ENCODE measurements at places on chromosomes 6 and 20. TPM values are rescaled to one million over a fixed set of nuclear protein-coding genes. Genes with fewer than 3 reads are reported as not detected.

Gene NHLRC1
- total RNA-seq: 2.9 TPM

Gene EPHA7
- 65.6 TPM for total RNA-seq

Gene CST1
- total RNA-seq: not detected

Gene MLIP
- total RNA-seq: 11.8 TPM

- DNase-seq: no peak
Observed at GRCh38 chr6:2232445-2232844, 13.0 kb downstream of the GMDS start.

DNA sequence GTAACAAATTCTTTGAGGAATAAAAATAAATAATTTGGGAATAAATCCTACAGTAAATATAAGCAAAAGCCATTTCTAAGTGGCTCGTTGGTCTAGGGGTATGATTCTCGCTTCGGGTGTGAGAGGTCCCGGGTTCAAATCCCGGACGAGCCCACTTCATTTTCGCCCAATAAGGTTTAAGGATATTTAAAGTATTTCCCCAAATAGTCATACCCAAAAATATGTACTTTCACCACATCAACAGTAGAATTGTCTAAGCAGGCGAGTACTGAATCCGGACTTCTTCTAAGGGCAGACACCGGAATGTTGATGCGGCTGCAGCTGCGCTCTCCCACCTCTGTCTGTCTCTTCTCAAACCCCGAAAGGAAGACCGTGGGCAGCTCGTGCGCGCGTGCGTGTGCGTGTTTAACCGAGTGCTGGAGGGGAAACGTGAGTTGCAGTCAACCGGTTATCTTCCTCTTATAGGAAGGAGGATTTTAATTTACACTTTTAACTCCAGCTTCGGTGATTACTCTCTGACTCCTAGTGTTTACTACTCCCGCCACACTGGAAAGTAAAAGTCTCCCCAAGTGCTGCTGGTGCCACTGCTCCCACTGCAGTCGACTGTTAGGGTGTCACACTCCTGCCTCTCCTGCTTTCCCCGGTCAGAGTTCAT lies 155.7 kb upstream of the PRSS16 start:
- no peak for DNase-seq

DNA sequence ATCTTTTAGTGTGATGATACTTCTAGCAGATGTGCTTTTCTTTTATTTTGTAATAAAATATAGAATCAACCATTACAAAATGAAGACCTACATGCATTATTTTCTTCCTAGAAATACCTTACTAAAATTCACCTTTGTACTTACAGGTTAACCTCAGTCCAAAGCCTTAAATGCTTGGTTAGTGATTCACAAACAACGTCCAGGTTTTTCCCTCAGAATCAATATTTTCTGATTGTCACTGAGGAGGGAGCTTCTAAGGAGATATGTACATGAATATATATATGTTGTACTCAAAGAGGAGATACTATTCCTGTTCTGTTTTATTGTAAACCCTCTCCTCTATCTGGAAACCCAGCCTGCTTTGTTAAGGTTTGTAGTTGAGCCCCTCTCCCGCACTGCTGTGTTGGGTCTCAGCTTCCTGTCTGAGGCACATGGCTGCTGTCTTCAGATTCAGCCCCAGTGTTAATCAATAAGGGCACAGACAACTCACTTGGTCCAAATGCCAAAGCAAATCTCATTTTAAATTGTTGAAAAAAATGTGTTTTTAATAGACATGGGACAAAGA lies 33.9 kb upstream of the HS3ST5 start:
- no peak for DNase-seq

DNA sequence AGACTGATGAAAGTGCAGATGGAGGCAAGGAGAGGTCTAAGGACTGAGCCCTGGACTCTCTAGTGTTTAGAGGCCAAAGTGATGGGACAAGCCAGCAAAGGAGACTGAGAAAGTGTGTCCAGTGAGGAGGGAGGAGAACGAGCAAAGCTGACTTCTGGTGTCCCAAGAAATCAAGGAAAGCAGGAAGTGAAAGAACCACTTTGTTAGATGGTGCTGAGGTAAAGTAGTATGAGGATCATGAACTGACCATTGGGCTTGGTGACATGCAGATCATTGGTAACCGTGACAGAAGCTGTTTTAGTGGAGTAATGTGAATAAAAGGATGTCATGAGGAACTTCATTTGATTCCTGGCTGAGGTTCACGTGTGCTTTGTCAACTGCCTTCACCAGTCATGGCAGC lies 108.4 kb downstream of the SLX4IP start:
- no peak for DNase-seq

Gene FAM217A
- total RNA-seq: not detected

GRCh38 chr6:38505826-38506225 lies 133.9 kb downstream of the BTBD9 start:
- no peak for DNase-seq

DNA sequence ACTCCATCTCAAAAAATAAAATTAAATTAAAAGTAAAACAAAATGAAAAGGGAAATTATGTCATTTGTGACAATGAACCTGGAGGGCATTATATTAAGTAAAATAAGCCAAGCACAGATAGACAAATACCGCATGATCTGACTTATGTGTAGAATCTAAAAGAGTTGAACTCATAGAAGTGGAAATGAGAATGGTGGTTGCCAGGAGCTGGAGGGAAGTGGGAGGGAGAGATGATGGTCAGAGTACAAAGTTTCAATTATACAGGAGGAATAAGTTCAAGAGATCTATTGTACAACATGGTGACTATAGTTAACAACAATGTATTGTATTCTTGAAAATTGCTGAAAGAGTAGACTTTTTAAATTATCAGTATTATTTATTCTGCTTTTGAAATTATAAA lies 183.4 kb downstream of the ID4 start:
- no peak for DNase-seq

Gene SYNGAP1
- 35.1 TPM for total RNA-seq

DNA sequence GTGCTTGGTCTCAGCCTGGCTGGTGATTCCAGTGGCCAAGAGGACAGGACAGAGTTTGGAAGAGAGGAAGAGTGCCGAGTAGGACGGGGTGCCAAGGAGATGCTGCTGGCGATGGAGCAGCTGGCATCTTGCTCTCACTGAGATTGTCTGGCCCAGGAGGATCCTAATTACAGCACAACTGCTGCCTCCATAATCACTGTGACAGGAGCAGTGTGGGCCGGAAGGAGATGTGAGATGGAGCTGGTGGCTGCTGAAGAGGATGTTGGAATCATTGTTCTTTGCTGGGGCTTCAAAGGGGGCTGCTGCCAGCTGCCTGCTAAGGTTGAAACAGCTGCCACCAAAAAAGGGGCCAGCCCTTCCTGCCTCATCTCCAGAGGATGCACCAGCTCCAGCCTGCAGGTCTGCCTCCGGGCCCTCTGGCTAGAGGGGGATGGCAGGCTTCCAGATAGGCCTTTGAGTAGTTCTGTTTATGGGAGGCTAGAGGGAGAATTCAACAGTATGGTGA lies 214.4 kb downstream of the RNF144B start:
- DNase-seq: no peak

Gene RSPH3
- total RNA-seq: 6.9 TPM

GRCh38 chr6:139364982-139365379 lies 9.5 kb downstream of the CITED2 start:
- no peak for DNase-seq

DNA sequence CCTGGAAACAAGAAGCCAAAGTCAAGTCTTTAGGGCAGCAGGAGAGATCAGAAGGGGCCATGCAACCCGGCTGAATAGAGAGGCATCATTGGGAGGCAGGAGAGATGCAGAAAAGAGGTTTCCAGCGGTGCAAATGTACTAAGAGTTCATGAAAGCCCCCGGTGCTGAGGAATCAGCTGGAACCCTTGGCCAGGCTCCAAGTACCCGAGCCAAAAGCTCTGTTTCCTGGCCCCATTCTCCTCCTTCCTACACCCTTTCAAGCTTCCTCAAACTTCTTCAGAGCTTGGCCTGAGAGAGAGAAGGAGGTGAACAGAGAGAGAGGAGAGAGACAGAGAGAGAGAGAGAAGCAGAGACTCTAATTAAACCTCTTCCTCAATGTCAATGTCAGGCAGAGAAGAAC lies 433.5 kb downstream of the PRKN start:
- DNase-seq: no peak

DNA sequence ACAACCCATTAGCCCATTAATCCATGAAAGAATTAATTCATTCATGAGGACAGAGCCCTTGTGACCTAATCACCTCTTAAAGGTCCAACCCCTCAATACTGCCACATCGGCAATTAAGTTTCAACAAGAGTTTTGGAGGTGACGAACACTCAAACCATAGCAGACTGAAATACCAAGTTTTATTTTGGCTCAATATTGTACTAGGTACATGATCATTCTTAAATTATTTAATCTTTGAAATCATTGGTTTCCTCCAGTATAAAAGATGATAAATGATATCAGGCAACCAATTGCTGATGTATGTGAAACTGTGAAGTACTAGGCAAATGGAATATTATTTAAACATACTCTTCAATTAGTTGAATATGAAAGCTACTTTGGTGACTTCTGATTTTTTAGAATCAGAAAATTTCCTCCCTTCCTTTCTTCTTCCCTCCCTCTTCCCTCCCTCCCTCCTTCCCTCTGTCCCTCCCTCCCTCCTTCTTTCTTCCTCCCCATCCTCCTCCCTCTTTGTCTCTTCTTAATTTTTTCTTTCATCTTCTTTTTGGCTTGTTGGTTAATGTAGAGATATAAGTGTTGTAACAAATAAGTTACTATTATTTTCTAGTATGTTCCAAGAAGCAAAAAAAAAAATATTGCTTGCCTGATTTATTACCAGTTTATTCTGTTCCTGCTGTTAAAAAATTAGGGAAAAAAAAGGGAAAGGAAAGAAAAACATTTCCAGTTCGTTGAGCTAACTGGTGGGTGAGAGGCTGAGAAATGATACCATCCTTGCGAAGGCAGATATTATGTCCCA lies 233.9 kb upstream of the ZNF217 start:
- DNase-seq: no peak

DNA sequence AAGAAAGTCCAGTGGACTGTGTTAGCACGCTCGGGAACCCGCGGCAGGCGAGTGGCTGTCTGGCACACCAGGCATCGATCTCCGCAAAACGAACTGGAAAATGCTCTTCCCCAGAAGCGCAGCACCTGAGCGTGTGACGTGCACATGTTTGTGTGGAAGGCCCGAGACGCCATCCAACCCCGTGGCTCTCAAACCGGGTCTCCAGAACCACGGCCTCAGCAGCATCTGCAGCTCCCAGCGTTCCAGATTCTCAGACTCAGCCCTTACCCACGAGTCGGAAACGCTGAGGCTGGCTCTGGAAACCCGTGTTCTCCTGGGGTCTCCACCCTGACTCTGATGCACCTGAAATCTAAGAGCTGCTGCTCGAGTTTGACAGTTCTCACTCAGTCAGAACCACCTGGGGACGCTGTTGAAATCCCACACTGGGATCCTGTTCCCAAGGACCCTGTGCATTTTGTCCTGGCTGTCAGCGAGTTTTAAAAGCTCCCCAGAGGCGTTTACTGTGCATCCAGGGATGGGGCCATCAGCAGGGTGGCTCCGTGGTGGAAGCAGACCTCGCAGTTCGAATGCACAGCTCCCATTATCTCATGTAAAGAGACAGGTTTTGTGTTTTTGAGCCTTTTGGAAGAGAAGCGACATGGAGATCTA lies 69.0 kb downstream of the DLL1 start:
- no peak for DNase-seq

DNA sequence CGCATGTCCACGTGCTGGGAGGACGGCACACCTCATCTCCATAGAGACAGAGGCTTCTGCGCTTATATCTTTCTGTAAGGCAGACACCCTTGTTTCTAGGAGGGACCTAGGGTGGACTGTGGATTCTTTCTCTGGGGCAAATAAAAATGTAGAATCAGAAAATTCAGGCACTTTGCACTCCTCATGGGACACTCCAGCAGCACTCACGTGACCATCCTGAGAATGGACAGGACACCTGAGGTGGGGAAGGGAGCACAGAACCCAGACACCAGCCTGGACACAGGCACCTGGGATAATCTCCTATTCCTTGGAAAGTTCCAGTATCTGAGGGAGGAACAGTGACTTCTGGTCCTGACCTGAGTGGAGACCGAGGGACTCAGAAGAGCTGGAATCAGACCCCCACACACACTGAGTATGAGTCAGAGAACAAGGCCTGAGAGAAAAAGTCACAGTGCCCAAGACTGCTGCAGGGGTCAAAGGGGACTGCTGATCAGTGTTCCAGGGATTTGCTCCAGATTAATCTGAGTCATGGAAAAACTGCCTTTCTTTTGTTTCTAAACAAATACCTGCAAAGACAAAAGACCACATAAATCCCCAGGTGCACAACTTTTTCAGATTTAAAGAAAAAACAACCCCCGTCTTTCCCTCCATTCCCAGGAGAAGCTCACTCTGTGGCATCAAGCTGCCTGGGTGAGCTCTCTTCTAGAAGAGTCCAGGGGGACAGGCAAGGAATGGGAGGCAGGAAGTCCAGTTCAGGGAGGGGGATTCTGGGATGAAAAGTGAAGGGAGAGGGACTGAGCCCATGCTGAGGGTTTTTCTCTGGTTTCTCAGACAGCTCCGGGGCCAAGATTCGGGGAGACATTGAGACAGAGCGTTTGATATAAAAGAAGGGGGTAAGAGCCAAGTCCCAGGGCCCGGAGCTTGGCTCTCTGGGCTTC lies 35.6 kb upstream of the MICB start:
- no peak for DNase-seq

- DNase-seq: no peak
Observed at GRCh38 chr20:20096421-20096820, 44.1 kb downstream of the CFAP61 start.

Gene OR2B3
- total RNA-seq: not detected

GRCh38 chr6:16345449-16346330 lies 107.3 kb downstream of the GMPR start:
- DNase-seq: no peak

DNA sequence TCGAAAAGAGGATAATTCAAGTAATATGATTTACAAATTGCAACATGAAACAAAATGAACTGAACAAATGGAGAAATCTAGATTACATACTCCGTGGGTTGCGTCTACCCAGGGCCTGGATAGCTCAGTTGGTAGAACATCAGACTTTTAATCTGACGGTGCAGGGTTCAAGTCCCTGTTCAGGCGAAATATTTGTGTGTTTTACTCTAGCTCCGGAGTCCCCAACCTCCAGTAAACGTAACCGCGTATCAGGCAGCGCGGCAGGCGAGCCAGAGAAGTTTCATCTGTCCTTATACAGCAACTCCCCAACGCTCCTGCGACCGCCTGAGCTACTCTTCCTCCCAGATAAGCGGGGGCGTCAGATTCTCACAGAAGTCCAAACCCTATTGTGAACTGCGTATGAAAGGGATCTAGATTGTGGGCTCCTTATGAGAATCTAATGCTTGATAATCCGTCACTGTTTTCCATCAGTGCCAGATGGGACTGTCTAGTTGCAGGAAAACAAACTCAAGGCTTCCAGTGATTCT lies 176.1 kb downstream of the TRIM27 start:
- DNase-seq: no peak

GRCh38 chr6:72348926-72349325 lies 272.9 kb upstream of the KCNQ5 start:
- no peak for DNase-seq

Gene ESR1
- total RNA-seq: under 0.01 TPM

Gene MARCKS
- 498 TPM for total RNA-seq

GRCh38 chr6:86963352-86963751 lies 26.0 kb downstream of the HTR1E start:
- no peak for DNase-seq

- DNase-seq: no peak
Observed at GRCh38 chr6:100117680-100118079, 123.7 kb upstream of the MCHR2 start.

- DNase-seq: no peak
Observed at GRCh38 chr6:170132011-170132521, 158.8 kb downstream of the DLL1 start.

GRCh38 chr6:21284166-21284565 lies 309.4 kb upstream of the SOX4 start:
- no peak for DNase-seq

Gene WTAP
- 131 TPM for total RNA-seq

GRCh38 chr6:128307671-128308070 lies 212.7 kb downstream of the PTPRK start:
- DNase-seq: no peak
